ENCODE measurements at places on chromosomes 16 and 17.

DNA sequence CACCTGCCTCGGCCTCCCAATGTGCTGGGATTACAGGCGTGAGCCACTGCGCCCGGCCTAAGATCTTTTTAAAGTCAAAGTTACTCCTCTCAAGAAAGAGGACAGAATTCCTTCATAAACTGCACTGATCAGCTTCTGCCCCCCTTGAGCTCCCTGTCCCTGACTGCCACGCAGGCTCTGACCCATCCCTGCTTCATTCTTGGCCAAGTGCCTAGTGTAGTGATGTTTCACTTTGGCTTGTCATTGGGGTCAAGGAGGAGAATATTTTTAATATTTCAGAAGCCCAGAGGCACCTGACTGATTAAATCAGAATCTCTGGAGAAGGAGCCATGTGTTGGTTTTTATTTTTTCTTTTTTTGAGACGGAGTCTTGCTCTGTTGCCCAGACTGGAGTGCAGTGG, 9.1 kb downstream of the MRM1 start:
- DNase-seq, result no peak

- no peak for DNase-seq
Measured at GRCh38 chr16:23584186-23585076, 11.7 kb downstream of the NDUFAB1 start.

DNA sequence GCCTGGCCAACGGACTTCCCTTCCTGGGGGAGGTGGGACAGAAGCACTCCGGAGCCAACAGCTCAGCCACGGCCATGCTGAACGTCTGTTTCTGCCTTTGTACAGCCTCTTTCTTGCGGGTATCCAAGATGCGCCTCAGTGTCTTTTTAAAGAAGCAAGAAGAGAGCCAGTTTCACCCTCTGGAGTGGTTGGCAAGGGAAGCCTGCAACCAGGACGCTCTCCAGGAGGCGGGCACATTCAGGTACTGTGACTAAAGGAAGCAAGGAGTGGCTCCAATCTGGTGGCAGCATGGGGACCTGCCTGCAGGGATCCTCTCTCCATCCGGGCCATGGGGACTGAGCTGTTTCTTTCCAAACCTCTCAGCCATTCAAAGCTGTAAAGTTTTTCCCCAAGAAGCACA, 60.6 kb upstream of the ENDOV start:
- DNase-seq, result no peak

- DNase-seq, result no peak
Measured at GRCh38 chr16:2820836-2821486, 3.9 kb downstream of the PRSS21 start.

DNA sequence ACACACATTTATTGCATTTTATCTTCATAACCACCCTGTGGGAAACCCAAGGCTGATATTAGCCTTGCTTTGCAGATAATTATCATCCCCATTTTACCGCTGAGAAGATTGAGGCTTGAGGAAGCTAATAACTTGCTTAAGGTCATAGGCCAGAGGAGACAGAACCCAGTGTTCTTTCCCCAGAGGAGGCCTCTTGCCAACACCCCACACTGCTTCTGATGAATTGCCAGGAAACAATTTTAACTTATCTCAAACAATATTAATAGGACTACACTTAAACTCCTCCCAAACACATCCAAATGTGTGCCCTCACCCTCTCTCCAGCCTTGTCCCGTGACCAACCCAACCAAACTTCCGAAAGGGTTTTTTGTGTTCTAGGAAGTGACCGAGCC, 2.1 kb upstream of the SPG7 start:
- no peak for DNase-seq

GRCh38 chr16:86353148-86353547, 157.2 kb upstream of the FOXF1 start:
- no peak for DNase-seq

DNA sequence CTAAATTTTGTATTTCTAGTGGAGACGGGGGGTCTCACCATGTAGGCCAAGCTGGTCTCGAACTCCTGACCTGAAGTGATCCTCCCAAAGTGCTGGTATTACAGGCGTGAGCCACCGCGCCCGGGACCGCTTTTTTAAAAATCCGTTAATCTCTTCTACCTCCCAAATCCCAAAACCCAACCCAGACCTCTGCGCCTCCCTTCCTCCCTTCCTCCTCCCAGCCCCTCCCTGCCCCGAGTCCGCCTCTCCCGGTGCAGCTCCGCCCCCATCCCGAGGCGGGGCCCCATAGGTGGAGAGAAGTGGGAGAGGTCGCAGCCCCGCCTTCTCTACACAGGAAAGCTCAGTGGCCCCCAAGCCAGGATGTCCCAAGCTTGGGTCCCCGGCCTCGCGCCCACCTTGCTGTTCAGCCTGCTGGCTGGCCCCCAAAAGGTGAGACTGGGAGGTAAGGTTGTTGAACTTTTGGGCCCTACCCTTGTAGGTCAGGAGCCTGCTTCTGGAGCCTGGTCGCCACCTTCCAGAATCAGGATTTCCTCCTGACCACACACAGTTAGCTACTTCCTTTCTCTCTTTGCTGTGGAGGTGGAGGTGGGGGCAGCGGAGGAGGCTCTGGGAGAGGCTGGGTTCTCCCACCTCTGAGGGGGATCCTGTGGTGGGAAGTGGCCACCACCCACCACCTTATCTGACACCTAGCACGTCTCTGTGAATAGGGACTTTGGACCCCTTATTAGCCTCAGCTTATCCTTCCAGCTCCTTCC, at the start of gene TMEM92:
TMEM92 (plus strand) TSS at position 325 of the 755 bp plus-strand sequence; CDS start at position 361, 36 bp downstream.
- peak; percentile 12 for DNase-seq

GRCh38 chr17:59647288-59647687, 27.6 kb downstream of the CLTC start:
- no peak for DNase-seq
